ENCODE measurements at places on chromosomes 6 and 20. TPM values are rescaled to one million over a fixed set of nuclear protein-coding genes. Genes with fewer than 3 reads are reported as not detected.

IPCEF1 gene
- polyA plus RNA-seq, result 6.0 TPM

KCNK17 gene
- polyA plus RNA-seq, result 0.14 TPM

LKAAEAR1 gene
- polyA plus RNA-seq, result not detected

SNAP91 gene
- 0.54 TPM for polyA plus RNA-seq

LY6G6D gene
- 0.34 TPM for polyA plus RNA-seq

TSPO2 gene
- polyA plus RNA-seq, result 0.35 TPM

DNA sequence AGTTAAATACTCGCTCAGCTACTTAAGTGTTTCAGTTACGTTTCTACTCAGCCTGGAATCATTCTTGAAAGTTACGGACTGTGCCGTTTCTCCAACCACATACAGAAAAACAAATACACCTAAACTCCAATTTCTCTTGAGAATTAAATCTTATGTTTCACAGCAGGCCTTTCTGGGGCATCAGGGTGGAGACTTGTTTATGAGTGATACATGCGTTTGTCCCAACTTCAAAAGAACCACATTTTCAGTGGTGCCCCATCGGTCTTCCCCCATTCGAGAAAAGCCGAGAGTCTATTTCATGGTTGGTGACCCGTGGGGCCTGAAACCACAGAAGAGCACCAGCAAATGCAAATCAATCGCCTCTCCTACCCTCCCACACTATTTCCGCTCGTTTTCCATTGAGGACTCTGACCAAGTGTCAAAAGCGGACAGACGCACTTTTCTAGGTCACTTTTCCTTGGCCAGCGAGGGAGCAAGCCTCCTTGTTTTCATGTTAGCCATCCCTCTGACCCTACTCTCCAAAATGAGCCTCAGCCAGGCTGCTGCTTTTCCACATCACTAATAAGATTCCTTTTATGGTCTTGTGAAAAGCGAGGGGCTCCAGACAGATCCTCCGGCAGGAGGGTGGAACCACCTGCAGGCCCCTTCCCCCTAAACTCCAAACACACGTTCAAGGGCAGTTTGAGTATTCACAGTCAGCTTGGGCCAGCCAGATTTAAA lies 3.1 kb downstream of the JAG1 start:
- DNase-seq, result no peak

GRCh38 chr6:137297887-137298286 lies 78.7 kb upstream of the IFNGR1 start:
- no peak for DNase-seq

- no peak for DNase-seq
Measured at GRCh38 chr6:163333038-163333437, 81.5 kb upstream of the QKI start.

GRCh38 chr6:36357872-36358225 lies 21.2 kb upstream of the BNIP5 start:
- no peak for DNase-seq

- no peak for DNase-seq
Measured at GRCh38 chr6:7763881-7764280, 38.0 kb downstream of the BMP6 start.

GRCh38 chr6:11459079-11459610 lies 78.4 kb upstream of the TMEM170B start:
- DNase-seq, result no peak

DNA sequence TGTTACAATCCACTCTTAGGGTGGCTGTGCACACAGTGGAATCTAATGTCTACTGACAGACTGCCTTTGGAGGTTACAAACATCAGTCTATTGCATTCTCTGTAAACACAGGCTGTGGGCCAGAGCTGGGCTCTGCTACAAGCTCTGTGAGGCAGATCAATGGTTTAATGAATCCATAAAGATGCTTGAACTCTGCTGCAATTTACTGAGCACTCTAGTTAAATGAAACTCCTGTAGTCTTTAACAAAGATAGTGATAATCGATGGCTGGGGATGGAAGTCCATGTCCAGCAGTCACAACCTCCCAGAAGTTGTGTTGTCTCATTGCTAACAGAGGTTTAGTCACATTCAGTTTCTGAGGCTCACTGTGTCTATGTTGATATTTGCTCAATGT lies 50.5 kb downstream of the SOBP start:
- DNase-seq, result no peak

DNA sequence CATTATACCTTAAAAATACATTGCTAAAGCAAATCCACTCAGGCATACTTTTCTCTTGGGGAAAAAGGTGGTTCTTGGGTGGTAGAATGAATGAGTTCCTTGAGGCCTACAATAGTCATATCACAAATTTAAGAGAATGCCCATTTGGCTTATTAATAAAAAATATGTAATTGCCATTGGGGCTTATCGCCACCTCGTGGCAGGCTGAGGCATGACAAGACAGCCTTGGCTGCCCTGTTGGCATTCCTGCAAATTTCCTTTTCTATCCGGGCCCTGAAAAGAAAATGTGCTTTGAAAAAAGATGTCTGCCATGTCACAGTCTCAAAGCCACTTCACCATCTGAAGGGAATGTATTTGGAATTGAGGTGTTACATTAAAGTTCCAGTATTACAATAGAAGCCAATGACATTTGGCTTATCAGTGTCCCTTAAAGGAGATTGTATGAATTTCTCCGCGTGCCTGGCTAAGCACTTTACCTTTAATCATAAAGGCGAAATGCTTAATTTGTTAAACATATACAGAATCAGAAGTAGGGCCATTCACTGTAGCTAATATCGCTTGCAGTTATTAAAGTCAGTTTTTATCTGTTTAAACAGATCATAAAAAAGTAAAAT lies 188.3 kb upstream of the ZFP64 start:
- no peak for DNase-seq

GRCh38 chr20:24690408-24690807 lies 221.0 kb downstream of the SYNDIG1 start:
- DNase-seq, result no peak

- no peak for DNase-seq
Measured at GRCh38 chr20:8388707-8389106, 256.6 kb downstream of the PLCB1 start.

GRCh38 chr20:12064540-12064939 lies 146.8 kb downstream of the BTBD3 start:
- no peak for DNase-seq
